COR-L47 (cell line): ENCODE measurements at places on chromosomes 7 and 10.
A peak's percentile ranks its signal among the peaks of the same experiment; 100 is the strongest.

- DNase-seq = no peak
These were observed 97.4 kb upstream of the BMPER start for GRCh38 chr7:33807779-33808482.

DNA sequence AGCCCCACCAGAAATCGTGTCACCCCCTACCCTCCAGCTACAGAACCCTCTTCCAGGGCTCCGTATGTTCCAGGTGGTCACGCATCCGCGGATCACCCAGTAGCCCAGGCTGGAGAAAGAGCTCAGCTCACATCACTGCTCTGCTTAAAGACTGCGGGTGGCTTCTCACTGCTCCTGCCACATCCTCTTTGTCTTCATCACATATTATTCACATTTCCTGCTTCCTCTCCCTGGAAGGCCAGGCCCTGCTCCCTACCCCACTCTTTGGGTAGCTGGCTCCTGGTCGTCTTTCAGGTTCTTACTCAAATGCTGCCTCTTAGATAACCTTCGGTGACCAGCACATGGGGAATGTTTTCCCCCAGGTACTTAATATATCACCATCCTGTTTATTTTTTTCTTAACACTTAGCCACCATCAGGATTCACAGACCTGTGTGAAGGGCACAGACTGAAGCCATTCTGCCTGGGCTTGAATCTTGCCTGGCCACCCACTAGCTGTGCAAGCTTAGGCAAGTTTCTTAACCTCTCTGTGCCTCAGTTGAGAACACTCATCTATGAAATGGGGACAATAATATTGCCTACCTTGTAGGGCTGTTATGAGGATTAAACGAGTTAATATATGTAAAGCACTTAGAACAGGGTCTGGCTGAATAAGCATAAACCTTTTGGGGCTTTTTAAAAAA, 307.8 kb downstream of the PRPF18 start:
- no peak for DNase-seq

GRCh38 chr7:77734659-77735421, 38.6 kb downstream of the RSBN1L start:
- DNase-seq = no peak

DNA sequence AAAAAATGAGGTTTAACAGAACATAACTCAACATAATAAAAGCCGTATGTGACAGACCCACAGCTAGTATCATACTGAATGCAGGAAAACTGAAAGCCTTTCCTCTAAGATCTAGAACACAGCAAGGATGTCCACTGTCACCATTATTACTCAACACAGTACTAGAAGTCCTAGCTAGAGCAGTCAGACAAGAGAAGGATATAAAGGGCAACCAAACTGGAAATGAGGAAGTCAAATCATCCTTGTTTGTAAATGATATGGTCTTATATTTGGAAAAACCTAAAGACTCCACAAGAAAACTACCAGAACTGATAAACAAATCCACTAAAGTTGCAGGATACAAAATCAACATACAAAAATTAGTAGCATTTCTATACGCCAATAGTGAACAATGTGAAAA, 45.9 kb downstream of the C10orf71 start:
- no peak for DNase-seq

DNA sequence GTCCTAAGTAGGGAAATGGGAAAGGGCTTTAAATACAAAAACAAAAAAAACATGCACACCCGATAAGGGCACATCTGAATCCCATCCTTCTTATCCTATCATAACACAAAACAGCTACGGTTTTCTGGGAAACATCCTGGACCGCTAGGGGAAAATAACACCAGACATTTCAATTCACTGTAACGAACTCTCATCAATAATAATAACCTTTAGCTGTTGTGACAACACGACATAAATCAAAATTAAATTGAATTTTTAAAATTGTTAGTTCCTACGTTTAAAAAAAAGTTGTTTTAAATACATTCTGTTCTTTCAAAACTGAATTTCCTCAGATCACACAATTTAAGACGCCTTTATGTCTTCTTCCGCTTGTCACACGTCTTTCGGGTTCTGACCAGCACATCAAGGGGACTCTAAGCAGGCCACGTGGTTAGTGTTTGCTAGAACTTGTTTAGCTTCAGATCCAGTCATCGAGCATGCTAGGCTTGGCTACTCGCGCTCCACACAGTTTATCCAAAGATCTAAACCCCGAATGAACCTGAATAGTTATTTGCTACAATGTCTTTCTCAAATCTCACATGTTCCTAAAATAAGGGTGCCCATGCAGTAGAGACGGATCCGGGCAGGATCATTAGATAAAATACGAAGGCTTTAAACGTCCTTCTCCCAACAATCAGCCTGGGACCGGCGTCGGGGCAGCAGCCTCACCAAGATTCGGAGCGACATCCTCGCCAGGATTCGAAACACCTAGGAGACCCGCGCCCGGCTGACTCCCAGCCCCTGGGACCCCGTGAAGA, 839 bp downstream of the IKZF5 start:
- no peak for DNase-seq

GRCh38 chr7:82172881-82173280, 270.7 kb downstream of the CACNA2D1 start:
- no peak for DNase-seq

GRCh38 chr10:127849921-127850320, 42.8 kb downstream of the CLRN3 start:
- DNase-seq = no peak

DNA sequence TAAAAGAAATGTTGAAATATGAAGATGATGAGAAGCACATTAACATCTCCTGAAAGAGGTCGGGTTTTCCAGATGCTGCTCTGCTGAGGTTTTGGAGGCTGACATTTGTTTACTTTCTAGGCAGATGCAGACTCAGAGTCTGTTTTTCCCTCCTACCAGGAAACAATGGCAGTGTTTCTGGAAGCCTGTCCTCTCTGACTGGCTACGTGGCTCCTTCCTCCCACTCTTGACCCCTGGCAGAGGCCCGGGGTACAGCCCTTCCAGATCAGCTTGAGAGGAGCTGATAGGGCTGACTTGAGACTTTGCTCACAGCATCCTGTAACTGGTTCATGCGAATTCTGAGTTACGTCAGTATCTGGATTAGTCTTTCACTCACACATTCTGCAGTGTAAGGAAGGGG, 41.1 kb upstream of the IL15RA start:
- no peak for DNase-seq

- DNase-seq = peak; percentile 53
These were observed 34.7 kb downstream of the PODXL start for GRCh38 chr7:131521651-131522163.

DNA sequence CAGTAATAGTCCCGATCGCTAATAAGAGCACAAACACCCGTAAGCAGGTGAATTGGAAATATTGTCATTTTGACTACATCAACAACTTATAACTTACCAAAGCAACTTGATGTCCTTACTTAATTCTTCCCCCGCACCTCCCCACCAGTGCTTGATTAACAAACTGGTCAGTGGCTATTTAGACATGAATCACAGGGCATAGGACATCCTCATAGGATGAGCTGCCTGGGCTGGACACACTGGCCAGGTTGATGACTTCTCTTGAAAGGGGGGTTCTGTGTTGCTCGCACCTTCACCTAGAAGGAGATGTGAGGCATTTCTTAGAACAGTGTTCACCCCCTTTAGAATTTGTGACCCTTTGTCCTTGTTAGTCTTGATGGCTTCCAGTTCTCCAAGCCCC, 163.2 kb downstream of the TCF7L2 start:
- no peak for DNase-seq

DNA sequence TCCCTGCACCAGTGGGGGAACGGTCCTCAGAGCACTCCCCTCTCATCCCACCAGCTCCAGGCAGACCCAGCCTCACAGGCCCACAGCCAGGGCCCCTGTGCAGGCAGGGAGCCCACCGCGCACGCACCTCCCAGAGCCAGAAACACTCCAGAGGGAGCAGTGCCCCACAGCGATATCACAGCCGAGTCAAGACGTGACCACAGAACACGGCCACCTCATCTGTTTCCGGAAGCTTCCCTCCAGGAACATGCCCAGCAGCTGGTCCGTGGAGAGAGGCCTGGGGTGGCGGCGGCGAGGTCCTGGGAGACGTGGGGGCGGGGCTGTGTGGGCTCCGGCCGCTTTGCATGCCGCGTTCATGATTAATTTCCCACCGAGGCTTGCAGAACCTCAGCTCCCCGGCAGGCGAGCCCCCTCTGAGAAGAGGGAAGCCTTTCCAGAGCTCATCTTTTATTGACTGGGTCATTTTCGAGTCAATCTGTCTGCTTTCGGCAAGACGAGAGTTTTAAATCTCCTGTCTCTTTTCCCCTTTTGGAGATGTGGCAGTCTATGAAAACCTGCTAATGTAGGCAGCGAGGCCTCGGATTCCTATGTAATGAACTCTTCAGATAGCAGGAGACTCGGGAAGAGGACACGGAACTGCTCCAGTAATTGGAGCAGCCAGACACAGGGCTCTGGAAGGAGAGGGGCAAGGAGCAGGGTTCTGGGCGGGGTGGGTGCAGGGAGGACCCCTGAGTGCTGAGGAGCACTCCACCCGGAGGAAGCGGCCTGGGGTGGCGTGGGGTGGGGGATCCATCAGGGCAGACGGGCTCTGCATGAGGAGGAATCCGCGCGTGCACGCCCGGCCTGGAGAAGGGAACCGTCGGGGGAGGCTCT, 242.8 kb downstream of the ELFN1 start:
- DNase-seq = no peak

GRCh38 chr7:64618785-64619456, 47.0 kb upstream of the ZNF107 start:
- peak; percentile 55 for DNase-seq

DNA sequence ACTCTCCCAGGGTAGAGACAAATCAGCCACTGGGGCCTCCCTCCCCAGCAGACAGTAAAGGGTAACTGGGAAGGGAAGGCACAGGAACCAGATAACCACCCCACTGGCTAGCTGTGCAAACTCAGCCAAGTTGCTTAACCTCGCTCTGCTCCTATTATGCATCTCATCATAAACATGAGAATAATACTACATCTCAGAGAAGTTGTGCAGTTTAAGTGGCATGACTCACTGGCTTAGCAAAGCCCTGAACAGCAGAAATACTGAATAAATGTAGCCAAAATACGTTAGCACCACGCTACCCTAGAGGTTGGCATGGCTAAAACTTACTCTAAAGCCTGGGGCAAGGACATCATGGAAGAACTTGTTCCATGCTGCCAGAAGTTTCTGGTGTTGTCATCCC, 128.1 kb upstream of the ANK3 start:
- no peak for DNase-seq

DNA sequence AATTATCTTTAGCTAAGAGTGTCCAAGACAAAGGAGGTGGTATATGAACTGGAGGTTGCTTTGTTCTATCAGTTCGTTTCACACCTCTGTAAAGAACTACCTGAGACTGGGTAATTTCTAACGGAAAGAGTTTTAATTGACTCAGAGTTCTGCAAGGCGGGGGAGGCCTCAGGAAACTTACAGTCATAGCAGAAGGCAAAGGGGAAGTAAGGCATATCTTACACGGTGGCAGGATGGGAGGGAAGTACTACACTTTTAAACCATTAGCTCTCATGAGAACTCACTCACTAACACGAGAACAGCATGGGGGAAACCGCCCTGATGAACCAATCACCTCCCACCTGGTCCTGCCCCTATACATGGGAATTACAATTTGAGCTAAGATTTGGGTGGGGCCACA, 1202.3 kb upstream of the LRRTM3 start:
- no peak for DNase-seq

DNA sequence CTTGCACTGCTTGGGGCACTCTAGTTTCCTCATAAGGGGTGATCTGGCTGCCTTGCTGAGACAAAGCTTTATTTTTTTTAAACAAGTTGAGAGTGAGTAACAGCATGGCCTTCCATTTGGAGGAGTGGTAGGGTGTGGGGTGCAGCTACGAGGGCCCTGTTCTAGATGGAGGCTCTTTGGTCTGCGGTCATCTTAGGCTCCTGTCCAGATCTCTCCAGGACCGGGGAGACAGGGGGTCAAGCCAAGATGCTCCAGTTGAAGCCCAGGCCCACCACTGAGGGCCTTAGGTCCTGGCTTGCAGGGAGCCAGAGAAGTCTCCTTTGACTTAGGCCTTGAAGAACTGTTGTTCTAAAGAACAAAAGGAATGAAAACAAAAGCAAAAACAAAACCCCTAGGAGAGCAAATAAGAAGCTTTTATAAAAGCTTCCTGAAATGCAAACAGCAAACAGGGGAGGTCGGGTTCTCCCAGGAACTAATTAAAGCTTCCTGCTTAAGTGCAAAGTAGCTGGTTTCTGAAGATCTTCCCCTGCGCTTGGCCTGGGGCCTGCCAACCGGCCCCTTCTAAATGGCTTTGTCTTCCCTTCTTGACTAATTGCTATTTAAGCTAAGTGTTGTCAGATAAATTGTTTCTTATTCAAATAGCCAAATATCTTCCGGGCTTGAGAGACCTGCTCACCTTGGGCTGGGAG, 259.2 kb downstream of the GLRX3 start:
- no peak for DNase-seq

DNA sequence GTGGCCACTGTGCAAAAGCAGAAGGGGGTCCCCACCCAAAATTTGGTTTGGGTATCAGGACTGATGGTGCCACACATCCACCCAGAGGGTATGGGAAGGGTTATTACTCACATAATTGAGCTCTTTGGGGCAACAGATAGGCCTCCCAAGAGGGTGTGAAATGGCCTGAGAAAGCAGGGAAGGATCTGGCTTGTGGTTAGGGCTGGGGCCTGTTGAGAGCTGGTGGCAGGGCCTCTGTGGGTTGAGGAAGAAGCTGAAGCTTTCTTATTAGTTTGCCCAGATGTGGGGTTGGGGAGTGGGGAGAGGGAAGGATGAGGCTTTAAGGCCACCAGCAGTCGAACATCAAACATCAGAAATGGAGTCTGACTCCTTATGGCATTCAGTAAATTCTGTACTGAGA, 18.3 kb upstream of the MKI67 start:
- no peak for DNase-seq

DNA sequence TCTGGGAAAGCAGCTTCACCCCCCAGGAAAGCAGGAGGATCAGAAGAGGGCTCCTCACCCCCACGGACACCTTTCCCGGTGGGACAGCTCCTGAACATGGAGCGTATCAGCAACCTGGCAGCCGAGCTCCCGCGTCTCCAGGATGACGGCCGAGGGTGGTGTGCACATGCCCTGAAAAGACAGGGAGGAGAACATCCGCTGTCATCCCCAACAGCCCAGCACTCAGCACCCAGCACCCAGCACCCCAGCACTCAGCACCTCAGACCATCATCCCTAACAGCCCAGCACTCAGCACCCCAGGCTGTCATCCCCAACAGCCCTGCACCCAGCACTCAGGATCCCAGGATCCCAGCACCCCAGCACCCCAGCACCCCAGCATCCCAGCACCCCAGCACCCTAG, 3.9 kb upstream of the CFAP46 start:
- no peak for DNase-seq

GRCh38 chr10:63522277-63522687, 1.1 kb downstream of the REEP3 start:
- DNase-seq = peak; percentile 61

- DNase-seq = peak; percentile 66
These were observed 21.6 kb upstream of the AP5Z1 start for GRCh38 chr7:4753598-4754432.

DNA sequence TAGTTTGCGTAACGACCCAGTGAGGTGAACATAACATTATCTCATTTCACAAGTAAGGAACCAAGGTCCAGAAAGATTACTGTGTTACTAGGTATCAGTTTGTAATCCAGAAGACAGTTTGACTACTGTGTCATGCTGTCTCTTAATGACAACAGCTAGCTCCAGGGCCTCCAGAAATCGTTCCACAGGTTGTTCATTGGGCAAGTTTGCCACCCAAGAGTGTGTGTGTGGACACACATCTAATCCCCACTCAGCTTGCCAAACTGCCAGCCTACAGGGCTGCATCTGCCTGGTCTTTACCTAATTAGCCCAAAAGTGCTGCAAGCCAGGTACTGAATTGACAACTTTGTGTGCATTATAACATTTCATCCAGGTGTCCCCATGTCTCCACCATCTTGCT, 27.9 kb upstream of the SLC16A12 start:
- no peak for DNase-seq

GRCh38 chr7:75967055-75967454, 27.3 kb downstream of the TMEM120A start:
- no peak for DNase-seq
